SK-N-SH (cell line): ENCODE measurements at places on chromosomes 6 and 20.
A peak's percentile ranks its signal among the peaks of the same experiment; 100 is the strongest.

DNA sequence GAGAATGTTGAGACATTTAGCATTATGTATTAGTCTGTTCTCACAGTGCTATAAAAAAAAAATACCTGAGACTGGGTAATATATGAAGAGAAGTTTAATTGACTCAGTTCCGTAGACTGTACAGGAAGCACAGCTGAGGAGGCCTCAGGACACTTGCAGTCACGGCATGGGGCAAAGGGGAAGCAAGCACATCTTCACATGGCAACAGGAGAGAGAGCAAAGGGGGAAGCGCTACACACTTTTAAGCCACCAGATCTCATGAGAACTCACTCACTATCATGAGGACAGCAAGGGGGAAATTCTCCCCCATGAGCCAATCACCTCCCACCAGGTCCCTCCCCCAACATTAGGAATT, 26.8 kb upstream of the TFAP2A start:
- no peak for DNase-seq

- DNase-seq: peak; percentile 53
Observed at GRCh38 chr6:40630051-40630450, 42.9 kb upstream of the LRFN2 start.

DNA sequence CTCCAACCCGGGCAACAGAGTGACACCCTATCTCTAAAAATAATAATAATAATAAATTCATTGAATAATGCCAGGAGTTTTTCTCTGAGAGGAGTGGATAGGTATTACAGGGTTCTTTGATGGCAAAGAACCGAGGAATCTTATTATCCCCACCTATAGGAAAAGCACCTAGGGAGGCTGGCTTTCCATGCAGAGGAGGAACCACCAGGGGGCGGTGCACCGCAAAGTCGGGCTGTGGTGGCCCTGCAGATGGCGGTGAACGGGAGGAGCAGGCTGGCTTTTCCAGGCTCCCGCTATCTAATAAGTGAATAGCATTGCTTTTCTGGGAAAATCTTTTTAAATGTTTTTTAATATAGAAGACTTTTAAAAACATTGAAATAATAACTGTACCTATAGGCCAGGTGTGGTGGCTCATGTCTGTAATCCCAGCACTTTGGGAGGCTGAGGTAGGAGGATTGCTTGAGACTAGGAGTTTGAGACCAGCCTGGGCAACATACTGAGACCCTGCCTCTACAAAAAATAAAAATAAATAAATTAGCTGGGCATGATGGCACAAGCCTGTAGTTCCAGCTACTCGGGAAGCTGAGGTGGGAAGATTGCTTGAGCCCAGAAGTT, 864.2 kb downstream of the KIF16B start:
- peak; percentile 39 for DNase-seq

DNA sequence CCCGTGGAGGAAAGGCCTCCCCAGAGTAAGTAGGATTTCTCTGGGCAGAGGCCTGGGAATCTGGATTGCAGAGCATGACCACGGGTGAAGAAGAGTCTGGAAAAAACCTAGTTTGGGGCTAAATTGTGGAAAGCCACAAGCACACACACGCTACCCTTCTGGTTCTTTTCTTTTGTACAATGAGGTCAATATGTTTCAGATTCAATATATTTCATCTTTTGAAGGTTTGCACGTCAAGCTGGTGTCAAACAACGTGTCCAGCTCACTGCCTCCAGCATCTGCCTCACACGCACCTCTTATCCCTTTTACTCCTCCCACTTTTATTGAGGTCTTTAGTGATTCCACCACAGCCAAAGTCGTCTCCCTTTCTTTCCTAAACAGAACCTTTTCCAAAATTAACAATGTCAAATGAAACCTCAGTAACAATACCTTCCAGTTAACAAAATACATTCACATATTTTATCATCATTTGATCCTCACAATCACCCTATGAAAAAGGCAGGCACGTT, 773 bp upstream of the EPB41L2 start:
- DNase-seq: no peak

GRCh38 chr6:108651340-108652227, 90.9 kb downstream of the FOXO3 start:
- no peak for DNase-seq

GRCh38 chr6:38730140-38730862, 15.2 kb downstream of the DNAH8 start:
- DNase-seq: peak; percentile 76
